ENCODE measurements at places on chromosomes 1 and 21.

GRCh38 chr1:181152892-181153633, 64.6 kb downstream of the IER5 start:
- no peak for DNase-seq

- no peak for DNase-seq
These were observed 398.0 kb downstream of the PTPRU start for GRCh38 chr1:29634324-29634723.

DNA sequence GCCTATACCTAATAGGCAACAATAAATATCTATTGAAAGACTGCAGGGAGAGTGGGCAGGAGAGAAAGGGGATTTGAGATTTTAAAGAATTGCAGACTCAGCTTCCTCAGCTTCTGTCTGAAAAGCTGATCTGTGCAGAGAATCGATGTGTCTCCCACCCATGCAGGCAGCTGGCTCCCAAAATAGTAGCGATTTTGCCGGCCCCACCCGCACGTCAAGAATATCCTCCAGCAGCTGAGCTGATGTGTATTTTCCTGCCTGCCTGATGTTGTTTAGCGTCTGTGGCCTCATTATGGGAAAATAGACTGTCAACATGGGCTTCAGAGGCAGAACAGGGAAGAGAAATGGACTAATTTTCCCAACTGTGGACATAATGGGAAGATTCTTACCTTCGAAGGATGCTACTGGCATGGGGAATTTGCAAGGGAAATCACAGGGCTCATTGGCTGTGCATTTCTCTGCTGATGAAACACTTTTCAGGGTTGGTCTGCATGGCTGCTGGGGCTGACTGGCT, 699.8 kb downstream of the PTPRU start:
- DNase-seq, result no peak

GRCh38 chr21:44485254-44485793, 30.0 kb downstream of the LRRC3 start:
- DNase-seq, result no peak

DNA sequence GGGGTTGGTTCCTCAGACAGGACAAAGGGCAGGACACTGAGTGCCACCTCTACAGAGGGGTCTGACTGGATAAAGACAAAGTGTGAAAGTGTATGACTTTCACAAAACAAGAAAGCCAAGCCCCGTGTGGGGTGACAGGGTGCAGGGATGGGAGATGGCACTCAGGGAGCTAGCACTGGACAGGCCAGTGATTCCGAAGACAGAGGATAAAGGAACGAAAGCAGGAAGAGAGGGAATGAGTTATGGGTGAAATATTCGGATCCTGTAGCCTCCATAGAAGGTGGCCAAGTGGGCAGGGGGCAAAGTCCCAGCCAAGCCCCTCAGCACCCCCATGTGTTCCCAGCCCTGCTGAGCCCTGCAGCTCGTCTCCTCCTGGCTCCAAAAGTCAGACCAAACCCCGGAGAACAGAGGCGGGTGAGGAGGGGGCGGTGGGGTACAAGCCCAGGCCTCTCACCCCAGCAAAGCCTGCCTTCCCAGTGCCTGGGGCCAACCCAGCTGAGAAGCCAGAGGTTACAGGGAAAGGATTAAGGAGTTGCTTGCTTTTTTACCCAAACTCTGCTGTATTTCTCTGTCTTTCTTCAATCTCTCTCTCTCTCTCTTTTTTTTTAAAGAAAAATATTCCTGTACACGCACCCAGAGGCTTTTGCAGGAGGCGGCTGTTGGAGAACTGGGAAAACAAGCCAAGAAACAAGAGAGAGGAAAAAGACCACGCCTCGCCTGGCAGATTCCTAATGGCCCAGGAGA, 14.0 kb upstream of the WASF2 start:
- DNase-seq, result no peak
